ENCODE measurements at places on chromosomes 5 and 9. TPM values are rescaled to one million over a fixed set of nuclear protein-coding genes. Genes with fewer than 3 reads are reported as not detected.
A peak's percentile ranks its signal among the peaks of the same experiment; 100 is the strongest.

Gene PCDH12
- polyA plus RNA-seq, result 18.6 TPM

Gene GRM6
- 0.94 TPM for polyA plus RNA-seq

Gene JAKMIP2
- 3.8 TPM for polyA plus RNA-seq

Gene HSPB3
- polyA plus RNA-seq, result 129 TPM

DNA sequence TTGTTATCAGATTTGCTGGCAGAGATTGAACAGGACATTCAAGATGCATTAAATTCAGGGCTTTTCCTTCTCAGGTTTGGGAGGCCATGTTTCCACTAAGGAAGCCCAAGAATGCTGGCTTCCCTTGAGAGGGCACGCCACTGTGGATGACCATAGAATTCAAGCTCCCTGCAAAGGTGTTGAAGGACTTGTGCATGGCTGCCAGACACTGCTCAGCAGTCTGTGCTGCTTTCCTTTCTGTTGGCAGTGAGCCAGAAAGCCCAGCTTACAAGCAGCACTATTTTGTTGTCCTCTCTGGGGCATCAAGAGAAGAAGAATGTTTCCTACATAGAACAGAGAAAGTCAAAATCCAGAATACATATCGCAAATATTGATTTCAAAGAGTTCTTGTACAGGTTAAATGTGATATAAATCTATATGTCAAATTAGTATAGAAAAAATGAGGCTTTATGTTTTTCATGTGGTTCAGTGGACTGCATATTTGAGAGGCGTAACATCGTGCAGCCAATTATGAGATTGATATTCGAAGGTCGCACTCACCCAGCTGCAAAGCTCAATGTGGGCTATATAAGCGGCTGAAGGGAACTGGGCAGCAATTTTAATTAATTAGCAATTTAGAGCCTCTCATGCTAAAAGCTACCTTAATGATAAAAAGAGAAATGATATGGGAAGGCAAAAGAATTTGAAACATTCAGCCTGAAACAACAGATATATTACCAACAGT lies 103.1 kb upstream of the ISL1 start:
- no peak for DNase-seq

- peak; percentile 97 for DNase-seq
These were observed 46.2 kb upstream of the PWWP2A start for GRCh38 chr5:160165137-160166068.

- DNase-seq, result no peak
These were observed 68.4 kb downstream of the PSD2 start for GRCh38 chr5:139863855-139864558.

Data from muscle of back (tissue), 13 donors.